ENCODE measurements at places on chromosomes 16 and 17. TPM values are rescaled to one million over a fixed set of nuclear protein-coding genes. Genes with fewer than 3 reads are reported as not detected.

Gene CD79B
- polyA plus RNA-seq, result not detected

Gene PABPN1L
- polyA plus RNA-seq, result not detected

Gene EVPLL
- 0.05 TPM for polyA plus RNA-seq

Gene LRRC3C
- not detected for polyA plus RNA-seq

GRCh38 chr16:56649820-56650219 is 1.9 kb upstream of the MT1B start:
- no peak for DNase-seq

GRCh38 chr16:54651440-54652195 is 279.0 kb upstream of the IRX5 start:
- DNase-seq, result no peak

Gene TMC8
- 0.32 TPM for polyA plus RNA-seq

DNA sequence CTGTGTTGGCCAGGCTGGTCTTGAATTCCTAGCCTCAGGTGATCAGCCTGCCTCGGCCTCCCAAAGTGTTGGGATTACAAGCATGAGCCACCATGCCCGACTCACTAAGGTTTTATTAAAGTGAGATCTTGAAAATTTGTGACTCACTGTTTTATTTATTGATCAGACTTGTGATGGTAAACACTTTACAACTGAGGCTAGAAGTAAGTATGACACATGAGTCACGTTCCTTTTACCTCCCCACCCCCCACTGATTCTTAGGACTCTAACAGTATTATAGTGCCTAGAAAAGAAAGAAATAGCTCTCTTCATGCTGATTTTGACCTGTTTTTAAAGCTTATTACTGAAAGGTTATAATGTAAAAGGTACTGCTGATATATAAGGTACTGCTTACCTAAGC is 160.6 kb downstream of the TANC2 start:
- no peak for DNase-seq

GRCh38 chr16:86852135-86852534 is 273.8 kb downstream of the FOXL1 start:
- no peak for DNase-seq

Gene RPL19
- 2,918 TPM for polyA plus RNA-seq

GRCh38 chr17:37065486-37066321 is 117.0 kb downstream of the AATF start:
- no peak for DNase-seq

Gene CYB561
- 27.2 TPM for polyA plus RNA-seq

GRCh38 chr17:75783803-75784472 is 668 bp upstream of the UNK start:
- no peak for DNase-seq

DNA sequence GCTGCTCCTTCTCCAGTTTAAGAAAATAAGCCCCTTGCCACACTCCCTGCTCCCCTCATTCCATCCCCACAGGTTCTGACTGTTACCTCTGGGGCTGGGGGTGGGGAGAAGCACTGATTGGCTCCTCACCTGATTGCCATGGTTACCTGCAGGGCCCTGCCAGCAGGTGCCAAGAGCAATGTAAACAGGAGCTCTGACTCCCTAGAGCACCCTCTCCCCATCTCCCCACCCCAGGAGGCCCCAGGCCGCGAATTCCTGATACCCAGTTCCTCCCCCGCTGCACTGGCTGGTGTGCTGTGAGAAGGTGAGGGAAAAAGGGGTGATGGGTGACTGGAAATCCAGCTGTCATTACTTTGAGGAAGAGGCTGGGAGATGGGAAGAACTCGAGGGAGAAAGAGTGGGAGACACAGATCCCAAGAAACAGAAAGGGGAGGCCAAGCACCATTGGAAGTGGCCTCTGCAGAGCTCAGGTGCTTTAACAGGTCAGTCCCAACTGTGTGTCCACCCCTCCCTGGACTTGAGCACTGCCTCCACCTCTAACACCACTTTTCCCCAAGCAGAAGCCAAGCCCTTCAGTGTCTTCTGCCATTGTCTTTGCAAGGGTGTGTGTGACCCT is 4.5 kb downstream of the PCGF2 start:
- no peak for DNase-seq

- DNase-seq, result peak; percentile 66
Observed at GRCh38 chr17:45234641-45235415, 13.1 kb downstream of the FMNL1 start.

Gene MYH1
- not detected for polyA plus RNA-seq

Gene AANAT
- polyA plus RNA-seq, result not detected

Gene BCO1
- 5.0 TPM for polyA plus RNA-seq

DNA sequence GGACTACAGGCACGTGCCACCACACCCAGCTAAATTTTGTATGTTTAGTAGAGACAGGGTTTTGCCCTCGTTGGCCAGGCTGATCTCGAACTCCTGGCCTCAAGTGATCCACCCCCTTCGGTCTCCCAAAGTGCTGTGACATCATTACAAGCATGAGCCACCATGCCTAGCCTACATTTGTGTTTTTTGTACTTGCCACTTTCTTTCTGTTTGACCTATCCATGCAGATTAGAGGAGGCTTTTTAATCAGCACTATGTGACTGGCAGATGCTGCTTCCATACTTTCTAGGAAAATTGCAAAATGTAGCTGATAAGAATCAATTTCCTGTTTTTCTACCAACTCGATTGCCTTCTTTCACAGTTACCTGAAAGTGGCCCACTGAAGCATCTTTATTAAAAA is 57.3 kb downstream of the B9D1 start:
- no peak for DNase-seq

DNA sequence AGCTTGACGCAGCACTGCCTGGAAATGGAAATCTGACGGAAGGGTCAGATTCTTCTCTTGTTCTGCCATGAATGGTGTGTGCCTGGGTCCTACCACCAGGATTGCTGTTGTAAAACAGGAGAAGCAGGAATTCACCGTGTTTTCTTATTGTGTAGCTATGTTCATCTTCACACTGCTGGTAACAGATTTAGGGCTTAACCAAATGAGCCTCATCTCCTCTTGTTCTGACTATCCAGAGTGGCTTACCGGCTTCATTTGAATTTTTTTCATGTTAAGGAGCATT is 97.3 kb upstream of the CHMP6 start:
- peak; percentile 37 for DNase-seq

Gene CD300LD
- not detected for polyA plus RNA-seq

Gene TNFRSF17
- polyA plus RNA-seq, result not detected

- DNase-seq, result no peak
Observed at GRCh38 chr16:56462064-56462796, 10.9 kb downstream of the OGFOD1 start.

- DNase-seq, result peak; percentile 20
Observed at GRCh38 chr17:37160944-37161343, 212.2 kb downstream of the AATF start.

GRCh38 chr17:51475730-51476129 is 215.4 kb downstream of the UTP18 start:
- DNase-seq, result no peak

- peak; percentile 24 for DNase-seq
Observed at GRCh38 chr17:19948116-19948943, 29.3 kb downstream of the AKAP10 start.

DNA sequence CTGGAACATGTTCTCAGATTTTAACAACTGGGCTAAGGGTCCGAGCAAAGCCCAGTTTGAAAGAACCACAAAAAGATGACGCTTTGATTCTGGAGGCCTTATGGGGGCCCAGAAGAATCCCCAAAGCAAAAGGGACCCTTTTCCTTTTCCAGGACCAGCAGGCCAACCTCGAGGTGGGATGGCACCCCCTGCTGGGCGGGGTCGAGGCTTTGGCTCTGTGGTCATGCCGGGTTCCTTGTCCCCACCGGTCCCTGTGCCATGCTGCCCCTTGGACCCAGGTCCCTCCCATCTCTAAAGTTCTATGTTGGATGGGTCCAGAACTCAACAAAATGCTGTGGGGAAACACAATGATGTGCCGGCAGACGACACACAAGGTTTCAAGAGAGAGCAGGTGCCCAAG is 30.9 kb downstream of the TMEM204 start:
- DNase-seq, result no peak

DNA sequence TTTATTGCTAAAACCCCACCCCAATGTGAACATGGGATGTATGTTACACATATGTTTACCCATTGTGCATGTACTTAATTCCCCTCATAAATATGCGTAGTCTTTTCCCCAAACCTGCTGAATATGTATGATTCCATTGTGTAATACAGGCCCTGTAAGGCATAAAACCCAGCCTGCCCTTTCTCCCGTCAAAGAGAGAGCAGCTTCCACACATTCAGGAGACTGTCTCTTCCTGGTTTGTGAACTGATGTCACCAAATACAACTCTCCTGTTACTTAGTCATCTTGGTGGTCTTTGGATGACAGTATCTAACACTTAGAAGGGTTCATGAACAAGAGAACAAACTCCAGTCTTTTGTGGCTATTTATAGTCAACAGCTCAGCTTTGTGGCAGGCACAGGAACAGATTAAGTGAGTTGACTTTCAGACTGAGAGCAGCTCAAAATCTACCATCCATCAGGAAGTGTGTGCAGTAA is 24.7 kb upstream of the TMC7 start:
- DNase-seq, result no peak

DNA sequence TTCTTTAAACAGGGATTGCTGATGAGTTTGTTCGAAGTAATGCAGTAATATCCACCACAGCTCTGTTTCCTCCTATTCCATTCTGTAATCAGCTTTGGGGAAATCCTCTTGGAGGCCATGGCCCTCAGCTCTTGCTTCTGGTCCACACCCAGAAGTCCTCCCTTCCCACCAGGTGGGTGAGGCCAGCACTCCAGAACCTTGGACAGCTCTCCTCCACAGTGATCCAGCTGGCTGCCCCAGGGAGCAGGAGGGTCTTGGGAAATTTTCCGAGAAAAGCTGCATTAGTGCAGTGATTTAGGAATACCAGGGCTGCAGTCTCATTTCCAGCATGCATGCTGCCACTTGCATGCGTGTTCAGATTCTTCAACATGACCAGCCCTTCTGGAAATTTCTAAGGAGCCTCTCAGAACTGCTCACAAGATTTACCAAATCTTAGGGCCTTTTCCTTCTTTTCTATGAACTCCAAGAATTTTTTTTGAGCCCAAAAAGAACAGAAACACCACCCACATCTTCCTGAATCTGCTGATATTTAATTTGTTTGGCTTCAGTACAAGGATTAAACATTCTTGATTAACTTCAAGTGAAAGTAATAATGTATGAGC is 4.2 kb downstream of the SMPD3 start:
- DNase-seq, result no peak

DNA sequence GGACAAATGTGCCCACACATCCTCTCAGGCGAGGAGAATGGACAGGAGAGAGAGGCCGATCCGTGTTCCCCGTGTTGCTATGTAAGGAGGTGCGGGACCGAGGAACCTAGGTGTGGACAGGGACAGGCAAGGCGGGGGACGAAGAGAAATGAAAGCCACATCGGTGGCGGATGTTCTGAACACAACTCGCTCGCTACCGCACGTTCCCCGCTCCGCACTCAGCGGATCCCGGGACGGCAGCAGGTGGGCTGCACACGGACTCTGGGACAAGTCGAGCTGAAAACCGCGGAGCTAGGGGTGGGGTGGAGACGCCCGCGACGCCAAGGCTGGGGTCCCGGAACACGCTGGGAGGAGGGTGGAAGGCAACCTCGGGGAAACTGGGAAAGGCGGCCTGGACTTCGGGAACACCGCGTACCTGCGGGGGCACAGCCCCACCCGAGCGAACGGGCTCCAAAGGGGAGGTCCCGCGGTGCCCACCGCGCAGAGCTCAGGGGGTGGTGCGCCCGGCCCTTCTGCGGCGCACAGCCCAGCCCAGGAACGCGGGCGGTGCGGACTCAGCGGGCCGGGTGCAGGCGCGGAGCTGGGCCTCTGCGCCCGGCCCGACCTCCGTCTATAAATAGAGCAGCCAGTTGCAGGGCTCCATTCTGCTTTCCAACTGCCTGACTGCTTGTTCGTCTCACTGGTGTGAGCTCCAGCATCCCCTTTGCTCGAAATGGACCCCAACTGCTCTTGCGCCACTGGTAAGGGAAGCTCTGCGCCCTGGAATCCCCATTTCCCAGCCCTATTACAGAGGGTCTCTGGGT is at the start of gene MT1E:
MT1E (plus strand) TSS at position 642 of the 803 bp plus-strand sequence; CDS start at position 713, 71 bp downstream.
- DNase-seq, result no peak

DNA sequence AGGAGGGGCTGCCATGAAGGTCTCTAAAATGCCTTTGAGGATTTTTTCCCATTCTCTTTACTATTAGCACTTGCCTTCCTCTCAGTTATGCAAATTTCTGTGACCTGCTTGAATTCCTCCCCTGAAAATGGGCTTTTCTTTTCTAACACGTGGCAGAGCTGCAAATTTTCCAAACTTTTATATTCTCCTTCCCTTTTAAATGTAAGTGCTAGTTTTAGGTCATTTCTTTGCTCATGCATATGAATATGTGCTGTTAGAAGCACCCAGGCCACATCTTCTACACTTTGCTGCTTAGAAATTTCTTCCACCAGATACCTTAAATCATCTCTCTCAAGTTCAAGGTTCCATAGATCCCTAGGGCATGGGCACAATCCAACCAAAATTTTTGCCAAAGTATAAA is 11.8 kb downstream of the CLEC10A start:
- no peak for DNase-seq

DNA sequence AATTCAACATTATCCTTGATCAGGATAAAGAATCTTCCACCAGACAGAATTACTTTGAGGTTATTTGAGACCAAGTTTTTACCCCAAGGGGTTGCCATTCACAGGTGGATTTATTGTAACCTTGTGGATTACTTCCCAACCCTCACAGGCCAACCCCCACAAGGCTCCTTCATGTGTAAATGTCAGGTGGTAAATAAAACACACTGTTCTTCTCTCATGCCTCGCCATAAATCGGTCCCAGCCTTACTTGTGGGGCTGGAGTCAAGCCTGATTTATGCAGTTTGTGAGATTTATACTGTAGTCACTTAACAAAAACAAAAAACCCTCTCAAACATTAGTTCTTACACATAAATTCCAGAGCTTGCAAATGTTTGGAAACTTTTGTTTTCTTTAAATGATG is 98.6 kb upstream of the IRX3 start:
- no peak for DNase-seq

Gene ZSCAN10
- polyA plus RNA-seq, result not detected

- DNase-seq, result no peak
Observed at GRCh38 chr17:47172696-47173565, 16.2 kb downstream of the CDC27 start.

- DNase-seq, result no peak
Observed at GRCh38 chr17:2181206-2181896, 122.2 kb downstream of the SMG6 start.

- no peak for DNase-seq
Observed at GRCh38 chr16:50702725-50703124, 9.3 kb downstream of the NOD2 start.

DNA sequence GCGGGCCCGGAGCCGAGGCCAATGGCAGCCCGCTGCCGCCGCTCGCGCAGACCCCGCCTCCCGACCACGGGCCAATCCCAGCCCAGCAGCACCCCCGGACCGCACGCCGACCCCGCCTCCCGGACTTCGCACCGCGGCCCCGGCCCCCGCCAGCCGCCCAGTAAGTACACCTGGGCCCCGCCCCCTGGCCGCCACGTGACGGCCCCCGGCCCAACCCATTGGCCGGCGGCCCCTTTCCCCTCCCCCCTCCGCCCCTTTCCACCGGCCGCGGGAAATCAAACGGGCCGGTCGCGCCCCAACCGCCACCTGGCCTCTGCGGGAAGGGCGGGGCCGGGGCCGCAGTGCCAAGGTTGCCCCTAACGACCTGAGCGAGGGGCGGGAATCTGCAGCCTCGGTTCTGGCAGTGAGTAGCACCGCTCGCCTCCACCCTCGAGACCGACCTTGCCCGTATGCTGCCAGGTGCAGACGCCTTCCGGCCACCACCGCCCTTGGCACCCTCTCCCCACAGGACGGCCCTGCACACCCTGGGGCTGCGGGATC is at the start of gene YBX2:
YBX2 (minus strand) TSS at position 26 of the 540 bp plus-strand sequence. CDS start 139 bp downstream, outside the sequence.
- DNase-seq, result peak; percentile 89
